Posterior cingulate gyrus (tissue), 11 donors: ENCODE measurements at places on chromosomes 16 and 17.

DNA sequence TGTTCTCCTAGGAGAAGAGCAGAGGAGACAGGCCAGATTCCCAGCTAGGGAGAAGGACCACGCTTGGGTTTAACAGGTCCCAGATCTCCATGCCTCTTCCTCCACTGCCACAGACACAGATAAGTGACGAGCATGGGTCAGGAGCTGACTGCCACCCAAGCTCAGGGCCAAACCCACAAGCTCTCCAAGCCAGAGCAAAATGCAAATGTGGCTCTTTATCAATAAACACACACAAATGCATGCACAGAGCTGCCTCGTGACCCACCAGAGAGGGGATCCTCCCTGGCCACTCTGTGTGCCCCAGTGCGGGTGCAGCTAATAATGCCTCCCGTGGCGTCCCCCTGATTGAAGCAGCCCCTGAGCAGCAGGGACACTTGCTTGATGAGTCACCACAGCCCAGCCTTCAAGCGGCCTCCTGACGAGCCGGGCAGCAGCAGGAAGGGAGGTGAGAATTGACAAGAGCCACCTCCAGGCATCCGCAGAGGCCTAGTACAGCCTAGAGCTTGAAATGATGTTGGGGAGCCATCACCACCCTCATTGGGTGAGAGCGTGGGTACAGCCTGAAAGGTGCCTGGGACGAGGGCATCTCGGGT lies 143.9 kb downstream of the CCDC182 start:
- peak; percentile 50 for DNase-seq

DNA sequence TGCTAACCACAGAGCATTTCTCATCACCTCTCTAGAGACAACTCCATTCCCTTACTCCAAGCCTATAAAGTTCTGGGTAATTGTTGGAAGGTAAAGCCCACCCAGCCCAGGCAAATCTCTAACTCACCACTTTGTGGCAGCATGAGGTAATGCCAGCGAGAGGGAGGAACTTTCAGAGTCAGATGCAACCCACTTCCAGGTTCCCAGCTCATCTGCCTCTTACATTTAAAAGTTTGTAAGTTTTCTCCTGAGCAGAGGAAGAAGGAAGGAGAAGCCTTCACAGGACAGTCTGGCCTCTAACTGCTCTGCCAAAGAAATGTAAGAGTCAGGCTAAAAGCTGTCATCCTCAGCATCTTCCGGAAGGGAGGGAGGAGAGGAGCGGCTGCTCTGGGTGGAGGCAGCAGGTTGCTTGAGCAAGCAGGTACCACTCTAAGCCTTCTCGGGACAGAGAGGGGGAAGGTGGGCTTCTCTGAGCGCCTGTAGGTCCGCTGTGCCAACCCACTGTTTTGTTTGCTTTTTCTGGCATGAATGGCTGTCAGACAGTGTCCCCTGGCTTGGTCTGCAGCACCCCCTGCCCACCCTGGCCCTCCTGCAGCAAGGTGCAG lies 1.0 kb downstream of the ZNF319 start:
- DNase-seq: no peak

- peak; percentile 87 for DNase-seq
These were observed 10.6 kb downstream of the MYH3 start for GRCh38 chr17:10646392-10646990.

DNA sequence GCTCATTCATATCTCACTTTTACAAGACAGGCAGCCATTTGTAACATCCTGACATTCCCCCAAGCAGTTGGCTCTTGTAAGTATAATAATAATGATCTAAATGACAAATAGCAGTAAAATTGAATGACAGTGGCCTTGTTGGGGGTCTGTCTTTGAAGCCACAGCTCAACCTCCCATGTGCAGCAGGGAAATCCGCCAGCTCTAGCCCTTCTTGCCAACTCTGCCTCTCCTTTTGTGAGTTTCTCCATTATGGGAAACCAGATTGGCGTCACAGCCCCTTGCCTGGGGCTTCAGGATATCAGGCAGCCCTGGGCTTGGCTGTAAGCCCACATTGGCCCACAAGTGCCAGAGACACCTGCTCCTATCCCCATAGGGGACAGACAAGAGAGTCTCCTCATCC lies 70.4 kb upstream of the CACNG5 start:
- no peak for DNase-seq

DNA sequence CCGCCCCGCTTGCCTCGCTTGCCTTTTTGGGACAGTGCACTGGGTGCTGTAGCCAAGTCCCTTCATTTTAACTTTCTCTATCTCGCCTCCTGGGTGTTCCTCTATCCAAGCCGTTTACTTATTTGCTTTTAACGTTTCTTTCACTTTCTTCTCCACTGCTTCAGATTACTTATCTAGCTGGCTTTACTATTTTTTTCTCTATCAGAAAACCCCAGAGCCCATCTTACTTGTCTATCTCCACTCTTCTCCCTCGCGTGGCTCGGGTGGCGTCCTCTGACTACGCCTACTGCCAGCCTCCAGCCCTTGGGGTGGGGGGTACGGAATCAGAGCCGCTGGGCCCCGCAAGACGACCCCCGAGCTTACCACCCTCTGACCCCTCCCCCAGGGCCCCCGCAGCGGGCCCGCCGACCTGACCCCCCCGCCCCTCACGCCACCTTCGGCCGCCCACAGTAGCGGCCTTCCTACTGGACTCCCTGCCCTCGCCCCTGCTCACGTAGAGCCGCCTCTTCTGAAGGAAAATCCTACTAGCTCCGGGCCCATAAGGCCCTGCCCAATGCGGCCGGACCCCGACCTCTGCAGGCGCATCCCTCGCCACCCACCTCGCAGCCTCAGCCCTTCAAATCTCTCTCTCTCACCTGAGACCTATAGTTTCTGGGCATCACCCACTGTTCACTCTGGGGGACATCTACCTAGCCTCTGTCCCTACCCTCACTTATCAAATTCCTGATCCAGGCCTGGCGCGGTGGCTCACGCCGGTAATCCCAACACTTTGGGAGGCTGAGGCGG lies 1.0 kb upstream of the SLC12A4 start:
- no peak for DNase-seq
